NCI-H526 treated with DMSO at 0.1 percent for 48 hours (cell line): ENCODE measurements at places on chromosomes 7 and 10.
A peak's percentile ranks its signal among the peaks of the same experiment; 100 is the strongest.

GRCh38 chr7:36092221-36092771 lies 60.8 kb upstream of the EEPD1 start:
- no peak for DNase-seq

DNA sequence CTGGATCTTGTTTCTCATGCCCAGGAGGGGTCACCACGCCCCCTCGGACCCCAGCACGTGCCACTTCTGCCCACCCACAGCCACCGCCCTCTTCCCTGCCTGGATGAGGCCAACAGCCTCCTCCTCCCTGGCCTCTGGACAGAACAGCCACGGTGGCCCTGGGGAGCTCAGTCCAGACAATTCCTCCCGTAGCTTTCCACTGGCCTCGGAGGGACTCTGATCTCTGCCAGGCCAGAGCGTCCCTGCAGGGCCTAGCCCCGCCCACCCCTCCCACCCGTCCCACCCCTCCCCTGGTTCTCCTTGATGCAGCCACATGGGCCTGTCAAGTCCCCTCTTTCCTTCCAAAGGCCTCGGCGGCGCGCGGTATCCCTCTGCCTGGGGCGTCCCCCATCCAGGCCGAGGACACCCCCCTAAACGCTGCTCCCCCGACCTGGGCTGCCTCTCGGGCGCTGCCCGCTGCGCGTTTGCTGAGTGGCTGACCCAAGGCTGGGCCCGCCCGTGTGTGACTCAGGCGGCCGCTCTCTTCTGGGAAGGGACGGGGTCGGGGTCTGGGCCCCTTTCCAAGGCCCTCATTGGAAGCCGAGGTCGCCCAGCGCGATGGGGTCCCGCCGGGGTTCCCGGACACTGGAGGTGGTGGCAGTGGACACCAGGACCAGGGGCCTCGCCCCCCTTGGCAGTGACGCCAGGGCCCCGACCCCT lies 557 bp downstream of the TMEM120A start:
- DNase-seq: no peak

DNA sequence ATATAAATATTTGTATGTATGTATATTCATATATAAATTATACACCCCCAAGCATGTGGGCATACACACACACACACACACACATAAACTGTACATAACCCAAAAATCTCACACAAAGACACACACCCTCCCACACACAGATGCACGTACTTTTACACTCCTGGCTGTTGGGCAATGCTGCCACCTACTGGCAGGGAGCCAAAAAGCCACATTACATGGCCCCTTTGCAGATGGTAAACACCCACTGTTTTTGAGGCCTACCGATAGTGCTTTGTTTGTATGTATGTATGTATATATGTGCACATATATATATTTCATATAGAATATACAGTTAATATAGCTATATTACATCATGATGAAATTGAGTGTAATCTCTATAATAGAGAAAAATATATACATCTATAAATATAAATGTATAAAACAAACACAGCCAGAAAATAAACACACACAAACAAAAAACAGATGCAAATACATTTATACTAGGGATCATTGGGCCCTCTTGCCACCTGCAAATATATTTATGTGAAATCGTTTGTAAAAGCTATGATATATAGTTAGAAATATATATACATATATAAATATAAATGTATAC lies 120.1 kb upstream of the ACBD5 start:
- DNase-seq: peak; percentile 56

- DNase-seq: no peak
Observed at GRCh38 chr10:27506280-27506679, 2.2 kb downstream of the RAB18 start.

GRCh38 chr7:155518633-155519032 lies 27.7 kb downstream of the CNPY1 start:
- no peak for DNase-seq

GRCh38 chr10:49759787-49760551 lies 2.2 kb downstream of the OGDHL start:
- no peak for DNase-seq

DNA sequence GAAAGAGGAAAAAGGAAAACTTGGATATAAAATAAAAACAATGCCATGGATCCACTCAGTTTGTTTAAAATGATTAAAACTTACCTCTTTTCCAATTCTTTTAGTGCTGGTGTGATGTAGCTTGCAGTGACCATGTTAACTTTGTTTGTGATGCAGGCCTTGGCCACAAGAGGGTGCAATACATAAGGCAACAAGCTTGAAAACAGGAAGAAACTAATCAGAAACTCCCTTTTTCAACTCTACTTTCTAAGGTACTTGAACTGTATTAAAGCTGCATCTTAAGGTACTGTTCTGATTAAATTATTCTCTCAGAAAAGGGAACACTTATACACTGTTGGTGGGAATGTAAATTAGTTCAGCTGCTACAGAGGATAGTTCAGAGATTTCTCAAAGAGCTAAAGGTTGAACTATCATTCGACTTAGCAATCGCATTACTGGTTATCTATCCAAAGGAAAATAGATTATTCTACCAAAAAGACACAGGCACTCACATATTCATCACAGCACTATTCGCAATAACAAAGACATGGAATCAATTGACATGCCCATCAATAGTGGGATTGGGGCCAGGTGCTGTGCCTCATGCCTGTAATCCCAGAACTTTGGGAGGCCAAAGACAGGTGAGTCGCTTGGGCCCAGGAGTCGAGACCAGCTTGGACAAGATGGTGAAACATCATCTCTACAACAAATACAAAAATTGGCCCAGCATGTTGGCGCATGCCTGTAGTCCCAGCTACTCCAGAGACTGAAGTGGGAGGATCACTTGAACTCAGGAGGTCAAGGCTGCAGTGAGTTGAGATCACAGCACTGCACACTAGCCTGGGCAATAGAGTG lies 50.9 kb downstream of the AASS start:
- peak; percentile 38 for DNase-seq

- no peak for DNase-seq
Observed at GRCh38 chr10:87626422-87626892, 33.2 kb upstream of the PAPSS2 start.

DNA sequence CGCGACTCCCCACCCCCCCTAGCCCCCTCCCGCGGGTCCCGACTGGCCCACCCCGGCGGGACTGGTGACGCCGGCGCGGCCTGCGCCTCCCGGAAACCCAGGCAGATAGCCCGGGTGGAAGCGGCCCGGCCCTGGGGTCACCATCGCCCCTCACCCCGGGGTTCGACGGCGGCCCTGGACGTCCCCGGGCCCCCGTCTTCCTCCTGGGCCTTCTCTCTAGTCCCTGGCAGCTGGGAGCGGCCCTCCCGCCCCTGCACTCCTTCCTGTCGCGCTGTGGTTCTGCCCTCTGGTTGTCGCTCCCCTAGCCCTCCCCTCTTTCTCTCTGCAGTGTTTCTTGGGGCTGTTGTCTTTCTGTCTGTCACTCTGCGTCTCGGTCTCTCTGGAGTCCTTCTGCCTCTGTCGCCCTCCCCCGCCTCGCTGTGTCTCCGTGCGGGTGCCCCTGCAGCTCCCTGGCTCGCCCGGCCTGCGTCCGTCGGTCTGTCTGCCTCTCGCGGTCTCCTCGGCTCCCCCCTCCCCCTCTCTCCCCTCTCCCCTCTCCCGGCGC lies 90.5 kb upstream of the PAX2 start:
- no peak for DNase-seq

DNA sequence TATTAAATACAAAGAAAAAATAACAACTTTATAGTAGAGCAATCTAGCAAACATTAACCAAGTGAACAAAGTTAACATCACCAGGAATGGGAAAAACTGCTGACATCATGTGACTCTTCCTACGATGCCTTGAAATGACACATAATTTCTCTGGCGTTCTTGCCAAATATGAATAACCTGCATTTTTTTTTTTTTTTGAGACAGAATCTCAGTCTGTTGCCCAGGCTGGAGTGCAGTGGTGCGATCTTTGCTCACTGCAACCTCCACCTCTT lies 126.5 kb upstream of the VKORC1L1 start:
- no peak for DNase-seq

DNA sequence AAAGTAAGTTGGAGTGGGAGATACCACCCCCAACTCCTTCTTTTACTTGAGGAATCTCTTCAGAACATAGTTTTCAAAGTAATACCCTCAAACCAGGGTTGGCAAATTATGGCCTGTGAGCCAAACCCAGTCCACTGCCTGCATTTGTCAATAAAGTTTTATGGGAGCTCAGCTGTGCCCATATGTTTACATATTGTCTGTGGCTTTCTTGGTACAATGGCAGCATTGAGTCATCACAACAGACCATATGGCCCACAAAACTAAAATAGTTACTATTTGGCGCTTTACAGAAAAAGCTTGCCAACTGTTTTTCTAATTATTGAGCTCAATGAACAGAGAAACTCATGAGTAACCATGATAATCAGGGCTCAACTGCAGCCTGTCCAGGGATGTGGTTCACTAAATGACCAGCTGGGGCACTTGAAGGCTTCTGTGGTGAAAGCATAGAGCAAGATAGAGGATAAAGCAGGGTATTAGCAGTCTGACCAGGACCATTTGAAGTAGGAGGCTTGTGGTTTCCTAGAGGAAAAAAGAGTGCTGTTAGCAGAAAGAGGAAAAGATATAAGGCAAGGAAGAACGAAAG lies 196.0 kb upstream of the GRB10 start:
- DNase-seq: no peak

GRCh38 chr7:69879989-69880388 lies 281.7 kb downstream of the AUTS2 start:
- no peak for DNase-seq

DNA sequence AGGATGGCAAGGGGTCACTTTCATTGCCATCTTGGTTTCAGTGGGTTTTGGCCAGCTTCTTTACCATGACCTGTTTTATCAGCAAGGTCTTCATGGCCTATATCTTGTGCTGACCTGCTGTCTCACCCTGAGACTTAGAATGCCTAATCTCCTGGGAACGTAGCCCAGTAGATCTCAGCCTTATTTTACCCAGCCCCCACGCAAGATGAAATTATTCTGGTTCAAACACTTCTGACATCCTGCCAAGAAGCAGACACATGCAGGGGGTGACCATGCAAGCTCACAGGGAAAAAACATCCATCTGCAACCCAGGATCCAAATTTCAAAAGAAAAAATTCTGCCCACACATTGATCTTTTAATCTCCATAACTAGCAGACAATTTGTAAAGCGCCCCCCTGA lies 88.4 kb upstream of the EEPD1 start:
- DNase-seq: no peak

DNA sequence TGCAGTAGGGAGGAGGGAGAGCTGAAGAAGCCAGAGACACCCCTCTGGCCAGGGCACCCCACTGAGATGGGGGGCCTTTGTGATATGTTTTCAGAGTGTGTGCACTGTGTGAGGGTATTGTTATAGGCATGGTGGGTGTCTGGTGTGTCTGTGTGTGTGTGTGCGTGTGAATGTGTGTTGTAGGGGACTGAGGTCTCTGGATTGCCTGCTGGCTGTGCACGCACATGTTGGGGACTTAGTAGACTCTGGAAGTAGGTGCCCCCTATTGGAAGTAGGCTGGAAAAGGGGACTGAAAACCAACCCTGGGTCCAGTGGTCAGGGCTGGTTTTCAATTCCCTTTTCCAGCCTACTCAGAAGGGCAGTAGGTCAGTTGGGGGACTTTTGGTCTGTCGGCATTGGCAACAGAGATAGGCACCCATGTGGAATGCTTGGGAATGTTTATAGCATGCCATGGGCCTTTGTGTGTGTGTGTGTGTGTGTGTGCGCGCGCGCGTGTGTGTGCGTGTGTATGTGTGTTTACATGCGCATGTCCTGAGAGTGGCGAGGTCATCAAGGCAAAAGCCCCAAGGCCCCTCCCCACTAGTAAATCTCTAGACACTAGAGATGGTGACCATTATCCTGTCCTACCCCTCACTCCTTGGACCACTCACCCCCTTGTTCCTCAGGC lies 78.8 kb downstream of the HIF1AN start:
- no peak for DNase-seq

DNA sequence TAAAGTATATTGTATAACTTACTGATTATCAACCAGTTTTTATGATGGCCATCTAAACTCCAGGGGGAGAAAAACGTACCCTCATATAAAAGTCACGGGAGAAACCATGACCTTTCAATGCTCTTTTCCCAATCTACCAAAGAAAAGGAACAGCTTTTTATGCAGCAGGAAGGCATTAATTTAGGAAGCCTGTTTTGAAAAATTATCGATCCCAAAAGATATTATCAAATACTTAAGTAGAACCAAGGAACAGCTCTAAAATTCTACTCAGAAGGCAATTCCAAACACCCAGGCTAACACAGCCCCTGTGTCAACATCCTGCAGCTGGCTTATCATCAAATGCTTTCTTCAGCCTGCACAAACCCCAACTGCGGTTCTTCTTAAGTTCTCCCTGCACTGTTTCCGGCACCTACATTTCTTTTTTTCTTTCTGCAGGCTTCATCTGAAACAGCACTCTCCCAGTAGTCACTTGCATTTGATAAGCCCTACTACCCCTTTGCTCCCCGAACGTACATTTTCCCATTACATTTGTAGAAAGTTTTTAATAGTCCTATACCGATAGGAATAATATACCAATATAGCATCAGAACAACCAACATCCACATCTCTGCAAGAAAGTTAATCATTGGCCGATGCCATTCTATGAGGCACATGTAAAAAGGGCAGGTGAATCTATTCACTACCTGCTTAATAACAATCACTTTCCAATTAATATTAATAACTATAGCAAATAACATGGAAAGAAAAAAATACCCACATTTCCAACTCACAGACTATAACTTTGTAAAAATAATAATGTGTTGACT lies 47.9 kb downstream of the PIP4K2A start:
- DNase-seq: no peak

- no peak for DNase-seq
Observed at GRCh38 chr10:8463853-8464252, 409.4 kb downstream of the GATA3 start.

GRCh38 chr10:69061305-69062161 lies 26.4 kb upstream of the SRGN start:
- no peak for DNase-seq

DNA sequence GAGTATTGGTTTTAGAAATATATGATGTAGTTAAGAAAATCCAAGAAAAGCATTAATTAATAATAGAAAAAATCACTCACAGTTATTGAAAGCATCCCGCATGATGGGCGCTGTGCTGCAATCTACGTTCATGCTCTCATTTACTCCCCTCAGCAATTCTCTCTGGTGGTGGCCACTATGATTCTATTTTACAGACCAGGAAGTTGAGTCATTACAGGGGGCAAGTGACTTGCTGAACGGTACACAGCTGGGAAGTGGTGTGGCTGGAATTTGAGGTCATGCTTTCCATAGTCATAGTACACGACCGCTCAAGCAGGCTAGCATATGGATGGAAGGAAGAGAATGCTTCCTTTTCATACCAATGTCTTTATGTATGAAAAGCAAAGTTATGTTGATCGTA lies 117.4 kb downstream of the TES start:
- DNase-seq: no peak

DNA sequence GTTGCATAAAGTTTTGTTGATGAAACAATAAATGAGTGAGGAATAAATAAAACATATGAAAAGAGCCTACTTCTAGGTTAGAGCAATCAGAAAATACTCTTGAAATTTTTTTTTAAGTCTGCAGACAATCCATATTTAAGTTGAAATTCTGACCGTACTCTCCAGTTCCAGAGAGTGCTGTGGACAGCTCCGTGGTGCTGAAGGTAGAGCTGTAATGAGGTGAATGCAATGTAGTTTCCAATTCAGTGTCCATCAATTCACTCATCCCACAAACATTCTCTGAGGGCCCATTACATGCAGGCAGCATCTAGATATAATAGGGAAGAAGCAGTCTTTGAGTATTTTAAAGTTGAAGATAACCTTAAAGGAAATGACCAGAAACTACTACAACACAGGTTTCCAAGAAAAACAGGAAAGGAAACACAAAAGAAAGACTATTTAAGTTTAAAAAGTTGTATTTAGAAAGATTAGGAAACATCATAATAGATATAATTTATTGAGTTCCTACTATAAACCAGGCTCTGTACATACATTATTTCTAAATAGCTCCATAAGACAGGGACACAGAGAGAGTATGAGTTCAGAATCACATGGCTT lies 44.0 kb upstream of the CRTAC1 start:
- no peak for DNase-seq
